Activated CD4-positive, alpha-beta T cell treated with anti-CD3 and anti-CD28 coated beads, Interleukin-2, amount 10 ng/mL, durations not matched to agents 7 days and 5 days (primary cell): ENCODE measurements at places on chromosomes 6 and 20. TPM values are rescaled to one million over a fixed set of nuclear protein-coding genes. Genes with fewer than 3 reads are reported as not detected.

DNA sequence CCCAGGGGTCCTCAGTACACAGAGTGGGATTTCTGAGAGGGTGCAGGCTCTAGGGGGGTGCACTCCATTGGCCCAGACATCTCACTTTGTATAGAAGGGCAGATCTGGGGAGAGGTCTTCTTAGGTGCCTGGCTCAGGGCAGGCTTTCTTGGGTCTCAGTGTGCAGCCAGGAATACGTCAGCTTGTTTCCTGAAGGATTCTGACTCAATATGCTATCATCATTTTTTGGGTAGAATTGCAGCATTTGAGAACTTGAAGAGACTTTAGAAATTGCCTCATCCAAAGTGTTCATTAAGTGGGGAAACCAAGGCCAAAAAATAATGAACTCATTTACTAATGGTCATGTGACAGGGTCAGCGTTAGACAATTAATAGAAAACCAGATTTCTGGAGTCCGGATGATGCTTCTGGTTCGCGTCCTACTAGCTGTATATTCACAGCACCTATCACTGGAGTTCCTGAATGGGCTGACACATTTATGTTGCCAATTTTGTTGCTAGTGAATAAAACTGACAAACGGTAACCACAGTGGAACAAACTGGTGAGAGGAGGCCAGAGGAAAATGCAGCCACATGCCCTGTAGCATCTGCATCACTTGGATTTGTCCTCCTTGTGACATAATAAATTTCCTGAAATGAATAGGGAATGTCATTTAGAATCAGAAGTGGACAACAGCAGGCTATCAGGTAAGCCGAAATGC is 238.9 kb downstream of the TBC1D7 start:
- no peaks in the 10 kb centered on the region for H3K36me3 ChIP-seq
- H3K27me3 ChIP-seq = peaks cover 8% of the 10 kb centered on the region
- H3K27ac ChIP-seq = no peak overlapping the region
- no peak overlapping the region for H3K4me3 ChIP-seq

GABRR1 gene
- not detected for total RNA-seq

DNA sequence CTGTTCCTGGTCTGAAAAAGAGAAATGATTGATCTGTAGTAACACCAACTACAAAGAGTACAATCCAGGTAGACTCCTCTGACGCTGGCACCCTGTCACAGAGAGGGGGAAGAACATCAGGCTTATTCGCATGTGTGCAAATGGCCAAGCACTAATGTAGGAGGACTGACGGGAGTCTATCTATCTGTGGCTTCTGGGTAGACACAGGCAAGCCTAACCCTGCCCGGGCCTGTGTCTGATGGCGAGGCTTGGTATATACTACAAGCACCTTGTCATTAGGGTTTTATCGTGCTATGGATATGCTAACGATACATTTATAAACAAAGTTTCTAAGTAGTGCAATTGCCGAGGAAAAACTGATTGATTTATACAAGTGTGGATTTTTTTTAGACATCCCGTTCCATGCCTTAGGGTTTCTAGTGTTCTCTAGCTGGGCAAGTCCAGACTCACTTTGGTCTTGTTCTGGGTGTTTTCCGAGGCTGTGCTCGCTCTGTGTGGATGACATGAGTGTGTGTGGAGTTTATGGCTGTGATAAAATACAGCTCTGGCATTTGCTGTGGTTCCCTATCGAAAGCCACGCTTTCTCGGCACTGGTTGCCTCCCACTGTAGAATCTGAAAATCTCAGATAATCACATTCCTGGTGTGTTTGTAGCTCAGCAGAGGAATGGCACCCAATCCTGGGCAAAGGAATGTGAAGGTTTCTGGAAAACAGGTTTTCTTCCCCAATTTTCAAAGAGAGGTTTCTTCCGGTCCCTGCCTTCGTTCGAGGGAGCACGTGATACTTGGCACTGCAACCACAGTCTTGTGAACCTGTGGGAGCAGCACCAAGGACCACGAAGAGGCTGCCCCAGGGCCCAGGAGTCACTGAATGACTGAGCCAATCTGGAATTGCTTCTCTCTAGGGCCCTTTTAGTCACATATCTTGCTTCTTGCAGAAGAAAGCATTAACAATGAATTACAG is 67.5 kb upstream of the EDN1 start:
- no peak overlapping the region for H3K4me3 ChIP-seq
- no peak overlapping the region for H3K27ac ChIP-seq
- no peaks in the 10 kb centered on the region for H3K36me3 ChIP-seq
- no peaks in the 10 kb centered on the region for H3K27me3 ChIP-seq
- H3K4me1 ChIP-seq = no peaks in the 10 kb centered on the region
- DNase-seq = no peak

SMLR1 gene
- not detected for total RNA-seq

PKHD1 gene
- not detected for total RNA-seq

- no peak overlapping the region for H3K4me3 ChIP-seq
- no peak overlapping the region for H3K27ac ChIP-seq
- H3K4me1 ChIP-seq = peaks cover 16% of the 10 kb centered on the region
- peaks cover 3% of the 10 kb centered on the region for H3K27me3 ChIP-seq
These were observed 10.5 kb downstream of the SAYSD1 start for GRCh38 chr6:39104528-39104927.

GRCh38 chr20:63745961-63746731 is 6.6 kb downstream of the SLC2A4RG start:
- no peak overlapping the region for H3K27ac ChIP-seq
- H3K36me3 ChIP-seq = peaks cover 6% of the 10 kb centered on the region
- peaks cover 18% of the 10 kb centered on the region for H3K4me1 ChIP-seq
- no peak overlapping the region for H3K4me3 ChIP-seq
- H3K27me3 ChIP-seq = no peaks in the 10 kb centered on the region

PERP gene
- 4.6 TPM for total RNA-seq

DNA sequence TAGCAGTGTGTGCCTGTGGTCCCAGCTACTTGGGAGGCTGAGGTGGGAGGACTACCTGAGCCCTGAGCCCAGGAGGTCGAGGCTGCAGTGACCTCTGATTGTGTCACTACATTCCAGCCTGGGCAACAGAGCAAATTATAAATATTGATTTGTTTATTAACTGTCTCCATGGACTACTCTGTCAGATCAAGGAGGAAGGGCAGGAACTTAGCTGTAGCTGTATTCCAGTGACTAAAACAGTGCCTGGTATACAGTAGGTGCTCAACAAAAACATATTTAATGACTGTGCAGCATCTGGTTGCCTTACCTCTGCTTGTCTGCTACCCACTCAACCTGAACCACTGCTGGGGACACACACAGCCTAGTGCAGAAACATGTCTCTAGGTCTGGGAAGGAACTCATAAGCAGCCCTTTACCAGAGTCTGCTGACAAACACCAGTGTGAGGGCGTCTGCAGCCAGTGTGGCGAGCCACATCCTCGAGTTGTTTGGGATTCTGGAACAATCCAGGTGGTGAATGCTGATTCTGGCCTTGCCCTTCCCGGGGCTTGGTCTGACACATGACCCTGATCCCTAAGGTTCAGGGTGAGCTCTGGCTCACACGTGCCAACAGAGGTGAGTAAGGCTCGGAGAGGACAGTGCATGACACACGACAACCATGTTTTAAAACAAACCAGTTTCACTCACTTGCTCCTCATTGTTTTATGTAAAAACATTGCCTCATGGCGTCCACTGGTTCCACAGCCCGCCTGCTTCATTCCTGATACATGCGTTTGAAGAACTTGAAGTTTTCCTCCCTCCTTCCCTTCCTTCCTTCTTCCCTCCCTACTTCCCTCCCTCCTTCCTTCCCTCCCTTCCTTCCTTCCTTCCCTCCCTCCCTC is 117.9 kb upstream of the ZNF217 start:
- H3K27me3 ChIP-seq = no peaks in the 10 kb centered on the region
- H3K4me1 ChIP-seq = peaks cover 58% of the 10 kb centered on the region
- H3K36me3 ChIP-seq = no peaks in the 10 kb centered on the region
- no peak overlapping the region for H3K4me3 ChIP-seq

DNA sequence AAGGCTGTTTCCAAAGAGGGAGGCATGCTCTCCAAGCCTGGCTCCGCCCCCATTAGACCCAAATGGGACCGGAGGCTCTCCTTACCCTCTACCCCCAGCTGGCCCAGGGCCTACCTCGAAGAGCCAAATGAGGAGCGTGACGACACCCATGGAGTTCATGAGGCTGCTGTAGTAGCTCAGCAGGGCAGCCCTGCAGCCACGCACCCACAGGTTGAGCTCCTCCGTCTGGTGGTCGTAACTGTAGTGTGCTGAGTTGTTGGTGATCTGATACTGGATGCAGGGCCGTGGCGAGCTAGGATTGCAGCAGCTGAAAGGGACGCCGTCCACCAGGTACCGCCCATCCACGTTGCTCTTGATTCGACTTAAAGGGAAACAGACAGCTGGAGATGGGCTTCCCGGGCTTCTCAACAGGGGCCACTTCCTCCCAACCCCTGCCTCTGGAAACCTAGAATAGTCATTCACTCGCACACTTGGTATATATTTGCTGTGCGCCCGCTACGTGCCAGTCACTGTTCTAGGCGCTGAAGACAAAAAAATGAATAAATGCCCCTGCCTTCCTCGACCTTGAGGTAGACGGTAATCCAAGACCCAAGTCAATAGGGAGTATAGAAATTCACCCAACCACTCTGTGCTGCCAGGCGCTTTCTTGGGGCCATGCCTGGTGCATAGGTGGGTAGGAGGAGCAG is 18.0 kb downstream of the PRPH2 start:
- no peaks in the 10 kb centered on the region for H3K36me3 ChIP-seq
- H3K4me1 ChIP-seq = no peaks in the 10 kb centered on the region
- H3K27me3 ChIP-seq = no peaks in the 10 kb centered on the region
- no peak overlapping the region for H3K27ac ChIP-seq

- H3K36me3 ChIP-seq = no peaks in the 10 kb centered on the region
- no peak overlapping the region for H3K27ac ChIP-seq
- DNase-seq = no peak
- H3K4me3 ChIP-seq = no peak overlapping the region
These were observed 6.0 kb upstream of the IER3 start for GRCh38 chr6:30750379-30750668.

- H3K36me3 ChIP-seq = no peaks in the 10 kb centered on the region
- no peak overlapping the region for H3K4me3 ChIP-seq
- no peak for DNase-seq
- H3K27ac ChIP-seq = no peak overlapping the region
- H3K4me1 ChIP-seq = no peaks in the 10 kb centered on the region
- no peaks in the 10 kb centered on the region for H3K27me3 ChIP-seq
These were observed 88.6 kb upstream of the SLC35F1 start for GRCh38 chr6:117818449-117818848.

SYCP2 gene
- total RNA-seq = 7.6 TPM

- DNase-seq = no peak
- H3K36me3 ChIP-seq = peaks cover 12% of the 10 kb centered on the region
- no peak overlapping the region for H3K4me3 ChIP-seq
These were observed 13.7 kb downstream of the ABHD12 start for GRCh38 chr20:25376886-25377285.

APOBEC2 gene
- total RNA-seq = not detected

RXRB gene
- 45.0 TPM for total RNA-seq

GRCh38 chr20:2801286-2801728 is 880 bp upstream of the CPXM1 start:
- no peak for DNase-seq
- peaks cover 20% of the 10 kb centered on the region for H3K4me1 ChIP-seq
- H3K4me3 ChIP-seq = peak overlapping the region; percentile 47
- H3K36me3 ChIP-seq = peaks cover 4% of the 10 kb centered on the region

- H3K4me1 ChIP-seq = no peaks in the 10 kb centered on the region
- no peaks in the 10 kb centered on the region for H3K36me3 ChIP-seq
- no peak overlapping the region for H3K27ac ChIP-seq
- H3K27me3 ChIP-seq = peaks cover 14% of the 10 kb centered on the region
- no peak overlapping the region for H3K4me3 ChIP-seq
These were observed 64.4 kb upstream of the NHSL1 start for GRCh38 chr6:138563650-138564049.

- peaks cover 33% of the 10 kb centered on the region for H3K36me3 ChIP-seq
- no peak for DNase-seq
- H3K4me1 ChIP-seq = peaks cover 7% of the 10 kb centered on the region
- no peak overlapping the region for H3K4me3 ChIP-seq
- no peak overlapping the region for H3K27ac ChIP-seq
These were observed 93.7 kb downstream of the MAP3K4 start for GRCh38 chr6:161085246-161085645.

DNA sequence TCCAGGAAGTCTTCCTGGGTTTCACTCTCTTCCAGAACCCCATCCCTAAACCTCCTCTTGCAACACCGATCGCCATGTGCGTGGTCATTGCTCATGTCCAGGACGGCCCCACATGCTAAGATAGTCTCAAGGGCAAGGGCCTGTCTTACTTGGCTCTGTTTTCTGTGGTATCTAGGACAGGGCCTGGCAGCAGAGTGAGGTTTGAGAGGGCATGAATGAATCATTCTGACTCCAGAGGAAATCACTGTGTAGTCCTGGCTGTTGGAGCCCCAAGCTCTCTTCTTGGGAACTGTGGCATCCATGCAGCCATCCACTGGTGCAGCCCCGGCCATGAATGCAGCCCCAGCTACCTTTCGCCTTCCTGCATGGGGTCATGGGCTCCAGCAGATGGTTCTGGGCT is 12.4 kb downstream of the SIRPA start:
- H3K36me3 ChIP-seq = no peaks in the 10 kb centered on the region
- DNase-seq = no peak
- peaks cover 9% of the 10 kb centered on the region for H3K27me3 ChIP-seq
- peaks cover 9% of the 10 kb centered on the region for H3K4me1 ChIP-seq
- H3K4me3 ChIP-seq = no peak overlapping the region

DNA sequence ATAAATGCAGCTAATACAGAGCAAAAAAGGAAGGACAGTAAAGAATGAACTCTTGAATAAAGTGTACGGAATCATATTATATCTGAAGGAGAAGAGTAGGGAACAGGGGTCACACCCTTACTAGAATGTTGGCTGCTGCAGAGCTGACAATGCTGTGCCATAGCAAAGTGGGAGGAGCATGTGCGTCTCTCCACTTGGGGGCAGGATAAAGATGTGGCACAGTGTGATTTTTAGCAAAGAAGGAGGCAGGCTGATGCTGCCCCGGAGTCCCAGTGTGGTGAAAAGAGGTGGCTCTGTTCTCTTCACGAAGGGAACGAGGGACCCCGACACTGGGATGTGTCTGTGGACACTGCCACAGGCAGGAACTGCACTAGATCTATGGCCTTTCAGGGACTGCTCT is 67.5 kb downstream of the INSM1 start:
- no peak for DNase-seq
- H3K36me3 ChIP-seq = no peaks in the 10 kb centered on the region
- no peak overlapping the region for H3K27ac ChIP-seq
- H3K4me1 ChIP-seq = no peaks in the 10 kb centered on the region

GRCh38 chr6:105591053-105591452 is 188.2 kb upstream of the PREP start:
- H3K4me3 ChIP-seq = no peak overlapping the region
- peaks cover 4% of the 10 kb centered on the region for H3K27me3 ChIP-seq

- H3K27ac ChIP-seq = no peak overlapping the region
- no peaks in the 10 kb centered on the region for H3K36me3 ChIP-seq
- H3K4me1 ChIP-seq = peaks cover 76% of the 10 kb centered on the region
- DNase-seq = no peak
- H3K4me3 ChIP-seq = no peak overlapping the region
These were observed 30.9 kb downstream of the TOX2 start for GRCh38 chr20:43945391-43946205.

DNA sequence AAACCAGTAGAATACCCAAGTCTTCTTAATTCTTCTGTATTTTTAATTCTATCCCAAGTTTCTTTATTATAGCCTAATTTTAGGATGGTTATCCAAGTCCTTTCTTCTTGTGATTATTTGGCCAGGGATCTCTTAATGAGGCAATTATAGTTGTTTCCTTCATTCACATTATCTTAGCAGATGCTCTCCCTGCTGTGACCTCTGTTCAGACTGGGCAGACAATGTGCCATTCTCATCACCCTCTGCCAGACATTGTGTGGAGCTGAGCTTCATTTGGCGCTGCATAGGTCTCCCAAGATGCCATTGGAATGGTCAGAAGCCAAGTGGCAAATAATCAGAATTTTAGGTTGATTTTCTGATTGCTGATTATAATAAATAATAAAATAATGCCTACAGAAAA is 79.4 kb downstream of the LIN28B start:
- no peak overlapping the region for H3K27ac ChIP-seq
- H3K36me3 ChIP-seq = no peaks in the 10 kb centered on the region
- no peak for DNase-seq
